ENCODE measurements at places on chromosomes 4 and X.

GRCh38 chr4:57109411-57109846 is 756 bp downstream of the IGFBP7 start:
- no peak for DNase-seq

DNA sequence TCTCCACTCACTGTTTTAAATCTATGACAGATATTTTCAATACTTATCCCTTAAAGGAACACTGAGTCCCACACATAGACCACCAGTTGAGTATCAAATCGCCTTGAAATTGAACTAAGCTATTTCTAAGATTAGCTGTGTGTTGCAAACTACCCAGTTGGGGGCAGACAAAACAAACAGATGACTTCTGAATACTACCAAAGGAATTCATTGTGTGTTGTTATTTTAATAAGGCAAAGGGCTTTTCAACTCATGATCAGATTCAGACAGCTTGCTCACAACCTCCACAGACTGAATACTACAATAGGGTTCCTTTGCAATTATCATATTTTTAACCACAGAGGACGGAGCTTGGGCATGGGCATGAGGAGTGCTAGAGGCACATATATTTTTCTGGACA is 283.0 kb upstream of the GPC4 start:
- no peak for DNase-seq

DNA sequence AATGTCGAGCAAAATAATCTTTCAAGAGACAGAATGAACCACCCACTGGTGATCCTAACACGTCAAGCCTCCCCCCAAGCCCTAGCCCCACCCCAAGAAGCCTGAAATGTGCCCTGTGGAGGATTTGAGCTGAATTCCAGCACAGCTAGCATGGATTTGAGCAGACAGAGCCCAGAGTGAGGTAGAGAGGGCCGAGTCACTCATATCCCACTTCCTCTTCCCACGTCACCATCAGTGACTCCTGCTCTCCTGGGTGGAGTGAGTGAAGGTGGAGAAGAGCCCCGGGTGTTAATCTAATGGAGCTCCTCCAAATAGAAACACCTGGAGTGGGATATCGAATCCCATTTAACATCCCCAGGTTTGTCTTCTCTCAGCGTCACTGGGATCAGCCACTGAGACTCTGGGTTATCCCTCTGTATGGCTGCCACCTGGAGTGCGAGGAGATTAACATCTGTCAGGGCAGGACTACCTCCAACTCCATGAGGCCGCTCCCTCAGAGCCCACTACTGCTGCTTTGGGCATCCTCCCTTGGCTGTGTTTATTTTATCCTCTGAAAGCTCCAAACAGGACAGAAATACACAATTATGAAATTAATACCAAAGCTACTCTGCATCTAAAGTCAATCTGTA is 136.6 kb downstream of the NWD2 start:
- DNase-seq = no peak

- DNase-seq = no peak
Observed at GRCh38 chr4:139036885-139037284, 21.3 kb downstream of the NOCT start.

GRCh38 chr4:184787766-184788503 is 37.8 kb downstream of the ACSL1 start:
- DNase-seq = no peak

- DNase-seq = no peak
Observed at GRCh38 chr4:114037988-114038387, 58.5 kb upstream of the ARSJ start.

DNA sequence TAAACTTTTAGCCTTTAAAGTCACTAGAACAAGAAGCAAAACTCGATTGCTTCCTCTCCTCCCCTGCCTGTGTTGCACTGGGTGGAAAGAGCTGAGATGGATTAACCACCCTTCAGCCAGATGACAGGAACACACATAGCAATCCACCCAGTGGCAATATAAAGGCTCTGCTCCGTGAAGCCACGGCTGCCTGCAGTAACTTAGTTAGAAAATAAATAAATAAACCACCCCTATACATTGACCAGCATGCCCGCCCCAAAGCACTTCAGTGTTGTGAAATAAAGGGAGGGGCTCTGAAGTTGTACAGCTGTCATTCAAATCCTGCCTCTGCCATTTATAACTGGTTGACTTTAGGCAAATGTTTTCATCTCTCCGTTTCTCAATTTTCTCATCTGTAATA is 217.1 kb upstream of the LDB2 start:
- no peak for DNase-seq

DNA sequence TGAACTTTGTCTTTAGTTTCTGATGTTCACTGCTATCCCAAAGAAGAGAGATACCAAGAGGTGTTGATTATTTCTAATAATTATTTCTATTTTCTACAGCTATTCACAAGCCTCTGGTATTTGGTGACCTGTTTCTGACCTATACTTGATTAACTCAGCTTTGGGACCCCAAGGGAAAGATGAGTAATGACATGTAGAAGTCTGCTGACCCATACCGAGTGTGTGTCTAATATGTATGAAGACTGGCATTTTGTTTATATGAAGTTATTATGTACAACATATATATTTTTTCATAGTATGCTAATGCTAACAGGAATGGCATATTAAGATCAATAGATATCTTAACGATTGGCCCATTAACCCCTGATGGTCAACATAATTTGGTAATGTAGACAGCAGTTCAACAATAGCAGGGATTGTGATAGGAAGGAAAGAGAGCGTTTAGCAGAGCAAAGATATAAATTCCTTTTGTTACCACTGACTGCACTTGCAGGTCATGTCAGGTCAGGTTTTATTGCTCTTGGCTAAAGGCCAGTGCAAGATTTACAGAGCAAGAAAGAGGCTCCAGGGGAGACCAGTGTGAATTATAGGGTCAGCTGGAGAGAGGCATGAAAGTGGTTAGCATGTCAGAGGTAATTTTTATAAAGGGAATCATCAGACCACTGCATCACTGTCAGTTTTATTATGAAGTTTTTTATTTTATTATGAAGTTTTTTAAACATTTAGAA is 94.7 kb upstream of the DIPK2B start:
- no peak for DNase-seq

Data from T-helper 17 cell (primary cell).